Stimulated activated CD4-positive, alpha-beta T cell treated with anti-CD3 and anti-CD28 coated beads, Interleukin-12 subunit alpha, Interleukin-12 subunit beta, amount 100 ng/mL, for 24 hours (primary cell): ENCODE measurements at places on chromosomes 2 and 18.

GRCh38 chr2:64330281-64331113, 123.5 kb upstream of the LGALSL start:
- DNase-seq: peak; percentile 49

GRCh38 chr18:57060814-57061213, 86.1 kb upstream of the BOD1L2 start:
- DNase-seq: no peak

- no peak for DNase-seq
Observed at GRCh38 chr18:45551142-45551815, 64.0 kb upstream of the SLC14A2 start.

- DNase-seq: no peak
Observed at GRCh38 chr18:21164548-21165095, 53.0 kb upstream of the ROCK1 start.

DNA sequence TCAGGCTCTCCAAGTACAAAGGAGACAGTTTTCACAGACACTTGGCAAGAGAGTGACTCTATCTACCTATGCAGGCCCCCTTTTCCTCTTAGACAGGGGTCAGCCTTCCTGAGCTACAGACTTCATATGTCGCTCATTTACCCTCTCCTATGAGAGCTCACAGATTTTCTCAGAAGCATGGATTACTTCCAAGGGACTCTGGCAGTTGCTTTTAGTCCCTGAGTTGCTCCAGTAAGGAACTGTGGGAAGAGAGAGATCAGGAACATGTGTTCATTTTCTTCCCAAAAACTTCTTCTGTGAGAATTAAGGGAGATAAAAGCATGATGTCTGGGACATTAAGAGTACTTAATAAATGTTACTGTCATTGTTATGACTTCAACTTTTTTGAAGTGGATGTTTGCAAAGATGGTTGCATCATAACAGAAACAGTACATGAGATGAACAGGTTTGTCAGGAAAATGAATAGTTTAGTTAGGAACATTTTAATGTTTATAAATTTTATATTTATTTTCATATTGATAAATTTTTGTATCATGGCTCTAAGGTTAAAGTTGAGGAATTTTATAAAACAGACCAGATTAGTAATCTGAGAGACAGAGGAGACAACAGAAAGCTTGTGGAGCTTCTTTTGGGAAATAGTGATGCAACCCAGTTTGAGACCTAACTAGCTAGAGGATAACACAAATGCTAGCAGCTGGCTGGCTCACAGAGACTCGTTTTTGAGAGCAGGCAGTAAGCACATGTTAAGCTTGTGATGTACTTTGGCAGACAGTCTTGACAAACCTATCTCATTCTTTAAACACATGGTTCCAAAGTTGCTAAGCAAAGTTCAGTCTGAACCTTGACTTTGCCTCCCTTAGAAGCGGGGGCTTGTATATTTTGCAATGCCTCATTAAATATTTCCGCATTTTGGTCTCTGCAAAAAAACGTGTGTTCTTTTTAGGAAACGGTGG, 21.7 kb upstream of the UGP2 start:
- DNase-seq: no peak

- DNase-seq: peak; percentile 58
Observed at GRCh38 chr2:39227628-39228412, 15.9 kb downstream of the CDKL4 start.

- DNase-seq: no peak
Observed at GRCh38 chr2:9653485-9654271, 22.9 kb upstream of the YWHAQ start.

DNA sequence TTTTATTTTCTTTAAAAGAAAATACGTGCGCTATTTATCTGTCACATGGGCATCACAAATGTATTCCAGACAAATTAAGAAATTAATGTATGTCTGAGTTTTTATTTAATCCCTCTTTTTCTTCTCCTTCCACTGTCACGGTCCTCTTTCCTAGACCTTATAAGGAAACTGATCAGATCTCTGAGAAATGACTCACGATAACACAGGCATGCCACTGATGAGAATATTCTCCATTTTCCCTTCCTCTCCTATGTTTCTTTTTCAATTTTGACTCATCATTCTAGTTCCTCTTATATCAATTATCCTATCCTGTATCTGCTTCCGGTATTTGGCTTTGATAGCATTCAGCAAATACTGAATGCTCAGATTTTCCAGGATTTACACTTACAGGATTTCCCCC, 121.8 kb downstream of the DSC3 start:
- no peak for DNase-seq
